ENCODE measurements at places on chromosomes 5 and 9.

- no peak for DNase-seq
These were observed 45.2 kb downstream of the ANKDD1B start for GRCh38 chr5:75656311-75657003.

- no peak for DNase-seq
These were observed 185.4 kb downstream of the EBF1 start for GRCh38 chr5:158914008-158915000.

DNA sequence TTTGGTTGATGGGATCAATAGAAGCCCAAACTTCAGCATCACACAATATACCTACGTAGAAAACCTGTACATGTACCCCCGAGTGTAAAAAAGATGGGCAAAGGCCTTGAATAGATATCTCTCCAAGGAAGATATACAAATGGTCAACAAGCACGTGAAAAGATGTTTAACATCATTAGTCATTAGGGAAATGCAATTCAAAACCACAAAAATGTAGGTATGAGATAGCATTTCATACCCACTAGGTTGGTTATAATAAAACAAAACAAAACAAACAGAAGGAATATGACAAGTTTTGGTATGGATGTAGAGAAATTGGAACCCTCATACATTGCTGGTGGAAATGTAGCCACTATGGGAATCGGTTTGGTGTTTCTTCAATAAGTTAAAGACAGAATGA is 33.1 kb upstream of the PPARGC1B start:
- DNase-seq = no peak

DNA sequence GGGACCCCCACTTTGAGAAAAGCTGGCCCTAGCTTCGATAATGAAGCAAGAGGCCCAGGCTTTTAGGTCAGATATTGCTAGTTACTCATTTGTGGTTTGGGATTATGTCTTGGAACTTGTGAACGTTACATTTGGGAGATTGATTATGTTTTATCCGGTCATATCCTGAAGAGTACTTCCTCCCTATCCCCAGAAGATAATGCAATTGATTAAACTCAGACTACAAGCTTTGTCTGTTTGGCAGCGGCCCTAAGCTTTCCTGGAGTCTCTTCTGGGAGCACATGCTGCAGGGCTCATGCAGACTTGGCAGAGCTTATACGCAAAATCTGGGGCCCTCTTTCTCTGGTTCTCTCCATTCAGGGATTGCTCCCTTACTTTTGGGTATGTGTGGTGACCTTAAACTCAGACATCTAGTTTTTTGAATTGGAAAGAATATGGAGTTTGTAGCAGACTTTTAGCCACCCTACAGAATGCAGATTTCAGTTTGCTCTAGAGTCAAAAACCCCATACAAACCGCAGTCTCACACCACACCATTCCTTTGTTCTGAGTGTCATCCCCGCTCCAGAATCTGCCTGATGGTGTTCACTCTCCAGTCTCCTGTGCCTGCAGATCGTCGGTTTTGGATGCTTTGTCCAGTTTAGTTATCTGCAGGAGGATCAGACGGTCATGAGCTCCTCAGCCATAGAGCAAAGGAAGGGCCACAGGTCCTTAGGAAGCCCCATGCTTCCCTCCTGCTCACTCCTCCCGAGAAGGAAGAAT is 449.5 kb upstream of the TRPC7 start:
- no peak for DNase-seq

GRCh38 chr9:126617823-126618165 is 4.1 kb downstream of the LMX1B start:
- no peak for DNase-seq

DNA sequence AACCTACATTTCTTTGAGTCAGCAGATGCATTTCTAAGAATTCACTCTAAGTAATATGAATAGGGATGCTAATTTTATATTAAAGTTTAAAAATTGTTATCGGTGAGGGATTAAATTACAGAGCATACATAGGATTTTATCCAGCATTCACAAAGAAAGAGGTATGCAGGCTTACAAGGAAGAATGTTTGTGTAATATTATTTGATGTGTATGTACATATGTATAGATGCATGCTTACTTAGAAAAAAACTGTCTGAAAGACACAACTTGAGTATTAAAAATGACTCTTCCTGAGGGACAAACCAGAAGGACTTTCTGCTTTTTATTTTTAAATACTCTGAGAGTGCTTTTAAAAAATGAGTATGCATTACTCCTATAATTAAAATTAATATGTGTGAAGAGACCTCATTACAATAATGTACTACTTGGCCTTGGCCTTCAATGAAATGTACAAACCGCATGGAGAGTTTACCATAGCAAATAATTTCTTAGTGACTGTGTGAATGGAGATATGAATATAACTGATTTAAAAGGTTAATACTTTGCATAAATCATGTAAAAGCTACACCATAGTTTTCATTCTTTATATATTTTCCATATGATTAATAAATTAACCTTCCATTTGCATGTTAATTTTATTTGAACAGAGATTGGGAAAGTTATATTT is 77.0 kb downstream of the GDA start:
- DNase-seq = no peak

Measured in keratinocyte (primary cell).